ENCODE measurements at places on chromosomes 4 and X.

DNA sequence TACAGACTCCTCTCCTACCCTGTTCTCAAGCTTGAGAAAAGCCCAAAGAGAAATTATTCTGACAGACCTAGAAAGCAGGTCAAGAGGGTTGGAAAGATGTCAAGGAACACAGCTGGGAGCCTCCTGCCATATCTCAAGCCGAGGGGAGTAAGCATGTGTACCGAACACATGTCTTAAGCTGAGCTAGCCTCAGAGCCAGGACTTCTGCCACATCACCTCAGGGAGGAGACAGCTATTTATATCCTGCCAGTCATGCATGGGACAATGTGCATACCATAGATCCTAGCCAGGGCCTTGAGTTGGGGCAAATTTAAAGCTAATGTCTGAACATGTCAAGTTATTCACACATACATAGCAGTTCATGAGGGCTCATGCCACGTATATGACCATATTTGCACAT lies 11.8 kb downstream of the TMEM31 start:
- DNase-seq = no peak

GRCh38 chr4:39494354-39494753 lies 32.9 kb downstream of the UGDH start:
- DNase-seq = no peak

- DNase-seq = no peak
Observed at GRCh38 chr4:20687864-20688263, 12.4 kb upstream of the PACRGL start.

GRCh38 chr4:106494066-106494465 lies 125.5 kb upstream of the GIMD1 start:
- DNase-seq = no peak

GRCh38 chr4:53424280-53424679 lies 46.8 kb downstream of the FIP1L1 start:
- no peak for DNase-seq

- DNase-seq = no peak
Observed at GRCh38 chr4:120466429-120466828, 399.8 kb upstream of the MAD2L1 start.

GRCh38 chrX:54530357-54530900 lies 410 bp downstream of the GNL3L start:
- DNase-seq = peak; percentile 12

DNA sequence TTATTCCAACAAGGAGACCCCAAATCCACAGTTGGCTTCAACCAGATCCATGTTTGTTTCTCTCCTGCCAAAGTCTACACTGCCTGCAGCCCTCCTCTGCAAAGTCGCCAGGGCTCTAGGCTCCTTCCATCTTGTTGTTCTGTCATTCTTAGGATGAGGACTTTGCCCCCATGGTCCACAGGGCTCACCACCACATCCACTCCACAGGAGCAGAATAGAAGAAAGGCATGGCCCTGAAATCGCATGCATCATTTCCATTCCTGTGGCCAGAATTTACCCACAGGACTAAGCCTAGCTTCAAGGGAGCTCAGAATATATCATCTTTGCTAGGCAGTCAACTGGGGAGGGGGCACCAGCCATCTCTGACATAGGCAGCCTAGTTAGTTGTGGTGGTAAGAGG lies 254.7 kb downstream of the FBXW7 start:
- DNase-seq = no peak

GRCh38 chrX:104697294-104697693 lies 131.3 kb downstream of the IL1RAPL2 start:
- no peak for DNase-seq

GRCh38 chr4:155495572-155496293 lies 119.0 kb upstream of the MAP9 start:
- DNase-seq = no peak

GRCh38 chrX:71256856-71257255 lies 2.9 kb upstream of the ZMYM3 start:
- no peak for DNase-seq

DNA sequence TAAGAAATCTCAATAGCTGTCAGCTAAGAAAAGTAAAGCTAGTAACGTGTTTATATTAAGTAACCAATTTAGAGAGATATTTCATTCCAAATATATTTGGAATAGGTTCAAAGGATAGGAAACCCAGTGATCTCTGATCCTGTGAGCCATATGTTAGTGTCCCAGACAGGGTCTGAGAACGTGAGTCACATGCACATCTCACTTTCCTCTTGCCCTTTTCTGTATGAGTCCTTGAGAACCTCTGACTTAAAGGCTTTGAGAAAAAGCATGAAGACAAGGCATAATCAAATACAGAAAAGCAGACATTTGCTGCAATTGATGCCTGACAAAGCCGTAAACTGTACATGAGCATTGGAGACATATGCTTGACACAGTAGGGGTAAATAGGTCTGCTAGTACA lies 655.1 kb upstream of the ADGRL3 start:
- DNase-seq = no peak

DNA sequence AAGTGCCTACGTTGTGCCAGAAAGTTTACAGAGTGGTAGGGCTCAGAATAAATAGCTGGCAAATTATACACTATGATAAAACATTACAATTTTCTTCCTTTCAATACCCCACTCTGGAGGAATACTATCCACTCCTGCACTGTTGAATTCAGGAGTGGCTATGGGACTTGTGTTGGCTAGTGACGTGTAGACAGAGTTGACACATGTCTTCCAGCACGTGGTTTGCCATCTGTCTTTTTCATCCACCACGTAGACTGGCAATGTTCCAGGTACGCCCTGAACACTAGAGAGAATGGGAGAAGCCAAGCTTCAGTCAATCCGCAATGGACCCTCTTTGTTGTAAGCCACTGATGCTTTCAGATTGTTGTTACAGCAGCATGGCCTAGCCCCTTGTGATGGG lies 168.8 kb upstream of the RBPJ start:
- no peak for DNase-seq

DNA sequence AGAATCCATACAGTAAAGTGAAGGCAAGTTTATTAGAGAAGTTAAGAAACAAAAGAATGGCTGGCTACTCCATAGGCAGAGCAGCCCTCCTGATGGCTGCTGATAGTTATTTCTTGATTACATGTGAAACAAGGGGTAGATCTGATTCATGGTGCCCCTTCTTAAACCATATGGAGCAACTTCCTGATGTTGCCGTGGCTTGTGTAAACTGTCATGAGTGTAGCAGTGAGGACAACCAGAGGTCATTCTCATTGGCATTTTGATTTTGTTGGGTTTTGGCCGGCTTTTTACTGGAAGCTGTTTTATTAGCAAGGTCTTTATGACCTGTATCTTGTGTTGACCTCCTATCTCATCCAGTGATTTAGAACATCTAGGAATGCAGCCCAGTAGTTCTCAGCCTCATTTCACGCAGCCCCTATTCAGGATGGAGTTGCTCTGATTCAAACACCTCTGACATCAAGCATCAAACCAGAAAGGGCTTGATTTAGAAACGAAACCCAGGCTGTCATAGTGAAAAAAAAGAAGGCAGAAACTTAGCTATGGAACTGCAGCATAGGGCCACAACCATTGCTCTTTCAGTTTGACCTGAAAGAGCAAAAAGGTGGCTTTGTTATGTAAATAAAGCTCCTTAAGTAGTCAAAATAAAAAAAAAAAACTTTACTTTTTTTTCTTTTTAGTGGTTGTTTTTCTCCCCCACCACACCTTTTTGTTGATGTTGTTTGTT lies 37.8 kb downstream of the SPCS3 start:
- no peak for DNase-seq

DNA sequence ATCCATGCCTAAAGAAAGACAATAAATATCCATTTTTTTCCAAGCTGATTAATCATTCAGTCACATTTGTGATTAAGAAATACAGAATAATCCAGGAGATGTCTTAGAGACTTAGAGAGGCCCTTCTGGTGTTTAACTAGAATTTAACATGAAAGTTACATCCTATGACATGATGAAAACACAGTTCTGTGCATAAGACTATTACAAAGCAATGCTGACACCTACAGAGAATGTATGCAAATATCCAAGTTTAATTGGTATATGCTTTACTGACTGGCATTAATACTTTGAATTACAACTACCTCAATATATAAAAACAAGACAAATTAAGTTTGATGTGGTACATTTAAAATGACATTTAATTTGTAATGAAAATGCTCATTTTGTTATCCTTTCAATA lies 17.8 kb upstream of the TLL1 start:
- no peak for DNase-seq

- peak; percentile 79 for DNase-seq
Observed at GRCh38 chr4:74056114-74056857, 17.8 kb upstream of the CXCL3 start.

GRCh38 chr4:7186031-7186430 lies 6.3 kb upstream of the SORCS2 start:
- no peak for DNase-seq

DNA sequence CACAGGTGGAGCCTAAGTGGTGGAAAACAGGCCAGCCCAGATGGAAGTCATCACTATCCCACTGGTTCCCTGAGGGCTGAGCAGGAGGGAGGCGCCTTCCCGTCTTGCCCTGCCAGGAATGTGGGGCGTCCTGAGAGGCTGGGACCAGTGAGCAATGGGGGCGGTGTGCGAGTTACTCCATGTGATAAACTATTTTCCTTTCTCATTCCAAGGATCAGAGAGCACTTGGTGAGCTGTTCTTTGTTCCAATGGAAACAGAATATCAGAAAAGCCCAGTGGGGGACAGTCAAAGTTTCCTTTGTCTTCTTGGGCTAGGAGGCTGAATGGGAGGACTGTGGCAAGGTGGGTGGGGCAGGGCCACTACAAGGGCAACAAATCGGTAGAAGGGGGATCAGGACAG lies 86.2 kb downstream of the NHSL2 start:
- no peak for DNase-seq

DNA sequence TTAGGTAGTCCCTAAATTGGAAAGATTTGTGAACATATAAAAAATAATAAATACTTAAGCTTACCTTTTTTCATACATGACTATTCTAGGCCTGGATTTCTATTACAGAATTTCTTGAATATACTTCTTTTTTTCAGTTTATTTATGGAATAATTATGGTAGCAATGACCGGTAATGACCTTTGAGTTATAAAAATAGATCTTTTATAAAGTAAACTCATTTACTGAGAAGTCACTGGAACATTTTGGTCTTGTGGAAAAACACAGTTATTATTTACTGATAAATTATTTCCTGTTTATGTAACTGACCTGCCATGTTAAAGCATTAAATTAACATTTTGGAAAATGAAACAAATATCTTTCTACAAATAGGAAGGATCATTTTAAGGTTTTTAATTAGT lies 80.4 kb upstream of the RASGEF1B start:
- DNase-seq = no peak

DNA sequence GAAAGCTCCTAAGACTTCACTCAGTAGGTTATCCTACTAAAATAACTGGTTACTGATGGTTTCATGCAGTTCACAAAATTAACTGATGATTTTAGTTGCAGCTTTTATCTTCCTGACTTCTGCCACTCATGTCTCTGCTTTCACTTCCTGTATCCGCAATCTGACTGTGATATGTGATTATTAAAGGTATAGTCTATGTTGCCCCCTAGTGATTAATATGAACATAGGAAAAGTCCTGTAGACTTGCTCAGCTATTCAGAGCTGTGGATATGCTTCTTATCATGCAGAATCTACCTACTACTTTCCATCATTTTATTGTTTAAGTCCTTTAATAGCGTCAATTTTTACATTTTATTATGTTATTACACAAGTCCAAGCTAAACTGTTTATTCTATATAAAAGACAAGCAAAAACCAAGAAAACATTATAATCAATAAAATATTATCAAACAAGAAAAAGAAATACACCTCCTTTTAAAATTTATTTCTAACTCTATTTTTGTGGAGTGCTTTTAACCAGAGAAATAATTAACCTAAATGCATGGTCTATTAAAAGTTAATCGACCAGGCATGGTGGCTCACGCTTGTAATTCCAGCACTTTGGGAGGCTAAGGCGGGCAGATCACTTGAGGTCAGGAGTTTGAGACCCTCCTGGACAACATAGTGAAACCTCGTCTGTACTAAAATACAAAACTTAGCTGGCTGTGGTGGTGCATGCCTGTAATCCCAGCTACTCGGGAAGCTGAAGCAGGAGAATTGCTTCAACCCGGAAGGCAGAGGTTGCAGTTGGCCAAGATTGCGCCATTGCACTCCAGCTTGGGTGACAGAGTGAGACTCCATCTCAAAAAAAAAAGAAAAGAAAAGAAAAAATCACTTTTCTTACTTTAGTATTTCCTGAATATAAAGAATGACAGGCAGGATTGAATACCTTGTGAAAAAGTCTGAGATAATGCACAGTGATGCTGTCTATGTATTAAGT lies 40.4 kb upstream of the TLR2 start:
- peak; percentile 76 for DNase-seq

DNA sequence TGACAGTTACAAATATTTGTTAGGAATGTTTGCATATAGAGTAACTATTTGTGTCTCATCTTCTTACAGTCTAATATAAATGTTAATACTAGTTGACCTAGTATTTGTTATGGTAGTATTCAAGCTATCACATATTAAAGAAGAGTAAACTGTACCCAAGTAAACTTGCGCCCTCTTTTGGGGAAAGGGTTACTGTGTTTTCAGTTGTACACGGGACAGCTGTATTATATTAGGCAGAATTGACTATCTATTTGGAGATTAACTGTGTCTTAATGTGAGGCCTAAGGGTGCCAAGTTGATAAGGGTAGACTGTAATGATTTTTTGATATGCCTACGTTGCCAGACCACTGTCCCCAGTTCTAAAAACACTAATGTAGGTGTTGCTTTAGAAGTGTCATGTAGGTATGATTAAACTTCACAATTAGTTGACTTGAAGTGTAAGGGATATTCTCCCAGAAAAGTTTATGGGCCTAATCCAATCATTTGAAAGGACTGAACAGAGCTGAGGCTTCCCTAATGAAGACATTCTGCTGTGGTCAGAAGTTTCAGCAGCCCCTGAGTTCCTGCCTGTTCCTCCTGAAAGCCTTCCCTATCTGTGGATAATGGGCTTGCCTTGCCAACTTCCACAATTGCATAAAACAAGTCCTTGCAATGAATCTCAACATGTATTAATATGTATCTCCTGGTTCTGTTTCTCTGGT lies 172.8 kb upstream of the CXCL13 start:
- peak; percentile 19 for DNase-seq

- no peak for DNase-seq
Observed at GRCh38 chrX:31271615-31272471, 200.0 kb upstream of the FTHL17 start.

- DNase-seq = no peak
Observed at GRCh38 chr4:156962528-156962974, 9.0 kb downstream of the PDGFC start.

DNA sequence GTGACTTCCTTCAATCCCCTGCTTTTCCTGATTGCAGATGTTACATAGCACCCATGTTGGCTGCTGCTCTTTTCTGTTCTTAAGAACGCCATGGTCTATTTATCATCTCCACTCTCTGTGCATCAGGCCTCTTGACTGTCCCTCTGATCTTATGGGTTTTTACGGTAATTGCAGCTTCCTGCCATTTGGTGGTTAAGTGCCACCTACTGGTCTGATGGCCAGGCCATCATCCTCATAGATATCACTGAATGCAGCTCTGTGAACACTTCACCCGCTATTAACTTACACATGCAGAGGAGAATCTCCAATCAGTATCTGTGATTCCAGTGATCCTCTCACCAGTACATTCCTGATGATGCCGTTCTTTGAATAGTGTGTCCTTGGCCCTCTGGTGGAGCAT lies 382.4 kb downstream of the TRAM1L1 start:
- peak; percentile 1 for DNase-seq

All from hematopoietic multipotent progenitor cell treated with erythropoietin and hydrocortisone succinate and interleukin-3 and kit ligand, for 8 days (in vitro differentiated cells).